Anterior cingulate cortex (tissue), 58 donors: ENCODE measurements at places on chromosomes 11 and 22.

- DNase-seq = no peak
Observed at GRCh38 chr11:90426442-90426841, 203.6 kb upstream of the CHORDC1 start.

GRCh38 chr22:47377926-47378560 lies 615.6 kb downstream of the TBC1D22A start:
- DNase-seq = no peak

- DNase-seq = no peak
Observed at GRCh38 chr11:92257536-92257935, 32.9 kb downstream of the FAT3 start.

GRCh38 chr22:22812031-22812905 lies 75.3 kb upstream of the IGLL5 start:
- DNase-seq = no peak

DNA sequence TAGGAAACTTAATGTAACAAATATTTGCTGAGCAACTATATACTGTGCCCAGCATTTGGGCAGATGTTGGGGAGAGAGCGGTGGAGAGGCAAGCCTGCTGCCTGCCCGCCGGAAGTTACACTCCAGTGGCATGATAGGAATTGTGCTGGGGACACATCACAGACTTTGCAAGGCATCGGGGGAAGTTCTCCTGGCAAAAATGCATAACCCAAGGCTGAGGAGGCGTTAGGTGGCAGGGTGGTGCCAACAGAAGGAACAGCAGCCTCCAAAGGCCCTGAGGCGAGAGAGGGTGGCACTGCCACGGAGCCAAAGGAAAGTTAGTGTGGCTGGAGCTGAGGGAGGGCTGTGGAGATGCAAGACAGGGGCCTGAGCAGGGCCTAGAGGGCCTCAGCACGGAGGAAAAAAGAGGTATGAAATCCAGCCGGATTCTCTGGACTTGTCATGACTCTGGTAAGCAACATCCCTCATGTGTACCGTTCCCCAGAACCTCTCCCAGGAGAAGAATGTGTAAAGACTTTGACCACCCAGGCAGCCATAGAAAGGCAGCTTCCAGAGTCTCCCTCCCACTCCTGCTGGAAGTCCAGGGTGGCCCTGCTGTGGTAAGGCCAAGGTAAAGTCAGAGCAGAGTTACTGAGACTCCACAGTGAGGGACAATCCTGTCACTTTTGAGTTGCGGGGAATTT lies 76.1 kb upstream of the RAB1B start:
- DNase-seq = no peak

DNA sequence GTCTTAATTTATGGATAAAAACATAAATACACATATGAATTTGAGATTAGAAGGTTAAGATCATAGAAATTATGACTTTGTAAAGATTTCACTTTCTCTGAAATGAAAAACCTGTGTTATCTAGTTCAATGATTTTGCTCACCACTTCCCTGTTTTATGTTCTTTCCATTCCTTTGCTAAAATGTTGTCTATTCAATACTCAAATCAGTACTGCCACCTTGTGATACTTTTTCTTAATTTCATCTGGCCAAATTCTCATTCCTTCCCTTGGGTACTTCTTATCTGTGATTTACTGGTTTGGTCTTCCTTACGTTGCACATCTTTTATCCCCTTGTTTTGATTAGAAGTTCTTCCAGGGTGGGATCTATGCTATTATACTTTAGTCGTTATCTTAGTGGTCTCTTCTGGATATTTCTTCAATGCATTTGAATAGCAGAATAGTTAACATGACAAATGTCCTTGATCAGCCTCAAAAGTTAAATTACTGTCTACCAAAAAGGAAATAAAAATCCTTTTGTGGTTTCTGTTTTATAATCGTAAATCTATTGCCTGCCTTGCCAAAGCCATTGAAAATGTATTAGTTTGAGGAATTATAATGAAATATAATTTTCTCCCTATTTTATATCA lies 197.0 kb downstream of the PGR start:
- no peak for DNase-seq

GRCh38 chr22:46774253-46774979 lies 12.0 kb downstream of the TBC1D22A start:
- DNase-seq = no peak

DNA sequence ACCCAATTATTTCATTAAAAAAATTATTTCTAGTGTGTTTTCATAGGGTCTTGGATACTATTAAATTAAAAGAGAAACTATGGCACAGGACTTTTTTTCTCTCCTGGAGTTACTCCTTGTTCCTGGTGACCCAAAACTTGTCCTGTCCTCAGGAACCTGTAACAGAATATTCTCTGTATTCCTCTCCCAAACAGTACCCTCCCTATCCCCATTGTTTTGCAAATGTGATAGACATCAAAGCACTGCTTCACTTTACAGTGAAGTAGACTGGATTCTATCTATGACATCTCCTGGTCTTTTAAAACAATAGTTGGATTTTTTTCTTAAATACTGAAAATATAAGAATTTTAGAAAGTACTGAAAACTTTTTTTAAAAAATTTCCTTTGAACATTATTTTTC lies 37.2 kb downstream of the FAR1 start:
- no peak for DNase-seq

- DNase-seq = no peak
Observed at GRCh38 chr11:134082990-134083389, 14.1 kb downstream of the JAM3 start.

GRCh38 chr11:34245041-34245440 lies 112.8 kb downstream of the ABTB2 start:
- DNase-seq = no peak

- DNase-seq = no peak
Observed at GRCh38 chr11:1667906-1668305, 29.1 kb upstream of the KRTAP5-6 start.

GRCh38 chr22:32801537-32802236 lies at the start of gene TIMP3:
TIMP3 (plus strand) TSS chr22:32801705; CDS start chr22:32802002, 297 bp downstream.
- DNase-seq = peak; percentile 69

- DNase-seq = no peak
Observed at GRCh38 chr11:47243454-47243853, 5.2 kb downstream of the ACP2 start.

GRCh38 chr11:133992121-133992520 lies 35.4 kb upstream of the IGSF9B start:
- DNase-seq = no peak

- DNase-seq = no peak
Observed at GRCh38 chr11:44779736-44780520, 53.2 kb downstream of the TSPAN18 start.

DNA sequence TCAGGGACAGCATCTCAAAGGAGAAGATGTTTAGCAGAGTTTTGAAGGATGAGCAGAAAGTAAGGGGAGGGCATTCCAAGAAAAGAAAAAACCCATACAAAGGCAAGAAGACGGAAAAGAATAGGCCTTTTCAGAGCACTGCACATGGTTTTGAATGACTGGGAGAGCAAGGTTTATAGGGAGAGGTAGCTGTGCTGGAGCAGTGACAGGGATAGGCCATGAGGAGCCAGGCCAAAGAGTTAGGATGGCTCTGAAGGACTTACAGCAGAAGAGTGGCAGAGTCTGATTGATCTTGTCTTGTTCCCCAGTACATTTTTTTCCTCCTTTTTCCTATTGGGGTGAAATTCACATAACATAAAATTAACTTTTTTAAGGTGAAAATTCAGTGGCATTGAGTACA lies 55.8 kb upstream of the PAK1 start:
- no peak for DNase-seq

DNA sequence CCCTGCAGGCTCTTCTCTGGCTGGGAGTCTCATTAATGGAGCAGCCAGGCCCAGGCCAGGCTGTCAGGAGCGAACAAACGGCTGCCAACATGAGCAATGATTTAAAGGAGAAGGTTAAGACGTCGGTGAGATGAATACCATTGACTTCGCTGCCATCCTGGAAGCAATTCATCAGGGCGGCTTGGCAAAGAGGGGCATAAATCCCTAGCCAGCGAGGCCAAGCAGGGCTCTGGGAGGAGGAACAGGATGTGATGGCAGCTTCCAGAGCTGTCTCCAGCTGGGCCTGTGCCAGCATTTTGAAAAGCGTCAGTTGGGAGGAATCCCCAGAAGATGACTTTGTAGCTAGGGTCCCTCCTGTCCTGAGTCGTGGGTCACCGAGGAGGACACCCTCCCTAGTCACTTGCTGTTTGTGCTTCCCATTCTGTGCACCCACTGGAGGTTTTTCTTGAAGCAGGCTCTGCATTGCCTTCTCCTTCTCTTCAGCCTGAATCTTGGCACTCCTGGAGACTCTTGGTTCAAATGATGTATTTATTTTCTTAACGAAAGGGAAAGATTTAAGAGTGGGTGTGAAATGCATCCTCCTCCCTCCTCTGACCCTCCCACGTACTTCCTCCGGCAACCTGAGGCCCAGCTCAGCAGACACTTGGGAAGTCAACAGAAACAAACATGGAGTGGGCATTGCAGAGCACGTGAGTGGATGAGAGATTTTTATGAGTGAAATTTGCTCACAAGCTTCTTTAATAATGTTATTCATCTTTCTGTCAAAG lies 476.3 kb upstream of the CADM1 start:
- no peak for DNase-seq

DNA sequence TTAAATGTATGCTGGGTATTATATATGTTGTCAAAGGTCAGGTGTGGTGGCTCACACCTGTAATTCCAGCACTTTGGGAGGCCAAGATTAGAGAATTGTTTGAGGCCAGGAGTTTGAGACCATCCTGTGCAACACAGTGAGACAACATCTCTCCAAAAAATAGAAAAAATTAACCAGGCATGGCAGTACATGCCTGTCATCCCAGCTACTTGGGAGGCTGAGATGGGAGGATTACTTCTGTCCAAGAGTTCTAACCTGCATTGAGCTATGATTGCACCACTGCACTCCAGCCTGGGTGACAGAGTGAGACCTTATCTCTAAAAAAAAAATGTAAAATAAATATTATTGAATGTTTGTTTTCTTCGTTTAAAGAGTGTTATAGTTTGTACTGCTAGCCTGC lies 11.3 kb upstream of the OR6X1 start:
- DNase-seq = no peak

DNA sequence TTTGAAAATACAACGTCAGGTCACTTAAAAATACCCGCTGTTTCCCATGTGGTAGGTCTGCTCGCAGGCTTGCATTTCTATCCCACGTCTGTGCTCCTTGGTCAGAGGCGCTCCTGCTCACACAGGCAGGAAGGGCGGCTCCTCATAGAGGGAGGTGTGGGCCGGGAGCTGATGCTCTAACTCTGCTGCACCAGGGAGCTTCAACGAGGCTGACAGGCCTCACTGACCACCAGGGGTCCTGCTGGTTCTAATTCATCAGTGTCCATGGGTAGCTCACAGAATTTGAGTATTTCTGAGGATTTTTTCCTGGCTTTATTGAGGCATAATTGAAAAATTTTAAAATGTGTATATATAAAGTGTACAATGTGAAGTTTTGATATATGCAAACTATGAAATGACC lies 68.5 kb downstream of the PIWIL3 start:
- no peak for DNase-seq

GRCh38 chr22:45087802-45088201 lies 75.9 kb upstream of the NUP50 start:
- DNase-seq = no peak

GRCh38 chr11:86047275-86047991 lies 21.5 kb downstream of the PICALM start:
- no peak for DNase-seq

DNA sequence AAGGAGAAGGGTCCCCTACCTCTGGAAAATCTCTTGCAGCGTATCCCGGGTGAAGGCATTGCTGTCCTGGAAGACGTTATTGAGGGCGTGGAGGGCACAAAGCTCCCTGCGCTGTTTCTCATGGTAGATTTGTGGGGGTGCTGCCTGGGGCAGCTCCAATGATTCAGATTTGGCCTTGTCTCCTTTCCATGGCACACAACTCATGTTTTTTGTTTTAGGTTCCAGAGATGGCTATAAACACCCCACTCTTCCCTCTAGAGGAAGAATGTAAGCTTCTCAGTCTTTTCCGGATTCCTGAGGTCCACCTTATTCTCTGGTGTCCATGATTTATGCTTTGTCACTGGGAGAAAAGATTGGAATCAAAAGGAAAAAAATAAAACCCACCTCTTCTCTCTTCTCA lies 959 bp downstream of the JOSD1 start:
- no peak for DNase-seq

DNA sequence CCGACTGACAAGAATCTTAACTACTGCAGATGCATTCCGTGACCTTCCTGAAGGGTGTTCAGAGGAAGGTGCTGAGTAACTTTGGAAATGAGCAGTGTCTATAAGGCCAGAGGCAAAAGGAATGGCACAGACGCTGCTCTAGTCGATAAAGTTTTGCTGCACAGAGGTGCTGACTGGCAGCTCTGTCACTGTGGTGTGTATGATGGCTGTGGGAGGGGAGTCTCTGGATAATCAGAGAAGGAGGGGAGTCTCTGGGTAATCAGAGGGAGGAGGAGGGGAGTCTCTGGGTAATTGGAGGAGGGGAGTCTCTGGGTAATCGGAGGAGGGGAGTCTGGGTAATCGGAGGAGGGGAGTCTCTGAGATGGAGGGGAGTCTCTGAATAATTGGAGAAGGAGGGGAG lies 18.4 kb downstream of the PTDSS2 start:
- no peak for DNase-seq

DNA sequence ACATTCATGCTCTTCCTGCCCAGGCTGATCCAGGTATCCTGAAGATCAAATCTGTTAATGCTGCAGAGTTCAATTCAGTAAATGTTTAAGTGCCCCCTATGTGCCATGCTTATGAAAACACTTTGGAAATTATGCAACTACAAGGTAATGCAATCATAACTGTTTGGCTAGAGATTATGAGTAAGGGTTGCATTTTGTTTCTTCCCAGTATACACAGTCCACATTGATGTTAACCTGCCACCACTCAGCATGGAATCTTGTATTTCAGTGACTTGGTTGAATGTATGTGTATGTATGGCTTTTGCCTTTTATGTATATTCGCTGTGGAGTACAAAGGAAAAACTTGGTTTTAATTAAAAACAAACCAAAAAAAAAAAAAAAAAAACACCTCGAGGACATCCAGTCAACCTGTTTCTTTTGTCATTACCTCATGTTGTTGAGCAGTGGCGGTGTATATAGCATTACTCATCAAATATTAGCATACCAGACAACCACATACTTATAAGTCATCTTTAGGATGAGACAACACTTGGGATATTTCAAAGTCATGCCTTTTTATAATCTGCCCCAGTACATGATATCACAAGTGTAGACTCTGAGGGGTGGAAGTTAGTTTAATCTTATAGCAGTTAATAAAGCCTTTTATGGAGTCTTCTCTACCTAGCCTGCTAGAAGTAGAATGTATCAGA lies 86.1 kb upstream of the HORMAD2 start:
- DNase-seq = no peak

- no peak for DNase-seq
Observed at GRCh38 chr22:47458348-47458747, 695.9 kb downstream of the TBC1D22A start.

DNA sequence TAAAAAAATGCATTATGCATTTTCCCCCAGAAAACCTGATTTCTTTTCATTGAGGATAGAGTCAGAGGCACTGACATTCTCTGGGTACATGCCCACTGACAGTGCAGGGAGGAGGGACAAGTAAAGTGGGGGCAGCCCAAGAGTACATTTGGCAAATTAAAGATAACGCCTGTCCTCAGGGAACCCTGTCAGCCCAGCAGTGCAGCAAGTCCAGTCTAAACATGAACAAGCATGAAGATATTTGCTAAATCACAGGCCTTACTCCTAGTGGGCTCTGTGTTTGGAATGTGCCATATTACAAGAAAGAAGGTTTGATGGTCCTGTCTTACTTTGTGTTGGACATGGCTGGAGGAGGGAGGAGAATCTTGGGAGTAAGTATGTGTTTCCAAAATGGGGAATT lies 37.9 kb downstream of the AMOTL1 start:
- no peak for DNase-seq
